ENCODE measurements at places on chromosomes 16 and 17.

DNA sequence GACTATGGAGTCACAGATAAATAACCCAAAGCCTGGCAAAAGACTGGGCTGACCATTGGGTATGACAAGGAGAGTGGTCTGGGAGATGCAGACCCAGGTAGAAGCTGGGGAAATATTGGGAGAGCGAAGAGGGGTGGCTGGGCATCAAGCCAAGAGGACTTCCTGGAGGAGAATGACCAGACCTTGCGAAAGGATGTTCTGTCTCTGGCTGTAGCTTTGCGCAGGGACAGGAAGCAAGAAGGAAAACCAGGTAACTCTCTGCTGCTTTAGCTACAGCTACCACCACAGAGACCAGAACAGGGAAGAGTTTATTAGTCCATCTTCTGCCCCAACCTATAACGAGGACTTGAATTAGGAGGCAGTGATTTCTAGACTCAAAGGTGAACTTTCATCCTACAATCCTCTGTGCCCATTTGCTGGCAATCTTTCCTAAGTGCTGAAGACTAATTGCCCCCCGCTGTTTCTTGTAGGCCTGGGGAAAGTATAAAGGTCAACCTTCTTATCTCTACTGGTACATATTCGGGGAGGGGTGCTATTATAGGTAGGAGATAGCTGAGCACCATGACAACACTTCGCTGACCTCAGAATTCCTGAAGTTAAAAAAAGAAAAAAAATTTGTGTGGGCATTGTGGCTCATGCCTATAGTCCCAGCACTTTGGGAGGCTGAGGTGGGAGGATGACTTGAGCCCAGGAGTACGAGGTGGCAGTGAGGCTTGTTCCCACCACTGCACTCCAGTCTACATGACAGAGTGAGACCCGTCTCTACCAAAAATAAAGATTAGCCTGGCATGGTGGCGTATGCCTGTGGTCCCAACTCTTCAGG lies 19.1 kb upstream of the KIFC3 start:
- no peak for DNase-seq

DNA sequence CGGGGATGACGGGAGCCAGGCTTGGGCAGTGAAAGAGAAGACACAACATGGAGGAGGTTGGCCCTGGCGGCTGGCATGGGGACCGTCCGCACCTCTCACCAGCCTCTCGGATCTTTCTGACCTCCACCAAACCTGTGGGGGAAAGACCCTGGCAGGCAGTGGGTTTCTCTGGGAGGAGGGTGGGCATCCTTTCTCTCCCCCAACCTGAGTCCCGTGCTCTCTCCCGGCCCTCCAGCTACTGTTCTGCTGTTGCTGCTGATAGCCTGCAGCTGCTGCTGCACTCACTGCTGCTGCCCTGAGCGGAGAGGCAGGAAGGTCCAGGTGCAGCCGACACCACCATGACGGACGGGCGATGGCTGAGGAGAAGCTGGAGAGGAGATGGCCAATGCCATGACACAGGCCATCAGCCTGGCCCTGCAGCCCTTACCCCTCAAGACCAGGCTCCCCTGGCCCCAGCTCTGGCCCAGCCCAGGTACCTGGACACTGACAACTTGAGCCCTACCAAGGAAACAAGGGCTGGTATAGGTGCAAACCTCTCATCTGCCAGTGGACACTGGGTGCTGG lies 7.4 kb downstream of the SMIM5 start:
- no peak for DNase-seq

GRCh38 chr17:9986754-9987382 lies 81.8 kb upstream of the RCVRN start:
- no peak for DNase-seq

DNA sequence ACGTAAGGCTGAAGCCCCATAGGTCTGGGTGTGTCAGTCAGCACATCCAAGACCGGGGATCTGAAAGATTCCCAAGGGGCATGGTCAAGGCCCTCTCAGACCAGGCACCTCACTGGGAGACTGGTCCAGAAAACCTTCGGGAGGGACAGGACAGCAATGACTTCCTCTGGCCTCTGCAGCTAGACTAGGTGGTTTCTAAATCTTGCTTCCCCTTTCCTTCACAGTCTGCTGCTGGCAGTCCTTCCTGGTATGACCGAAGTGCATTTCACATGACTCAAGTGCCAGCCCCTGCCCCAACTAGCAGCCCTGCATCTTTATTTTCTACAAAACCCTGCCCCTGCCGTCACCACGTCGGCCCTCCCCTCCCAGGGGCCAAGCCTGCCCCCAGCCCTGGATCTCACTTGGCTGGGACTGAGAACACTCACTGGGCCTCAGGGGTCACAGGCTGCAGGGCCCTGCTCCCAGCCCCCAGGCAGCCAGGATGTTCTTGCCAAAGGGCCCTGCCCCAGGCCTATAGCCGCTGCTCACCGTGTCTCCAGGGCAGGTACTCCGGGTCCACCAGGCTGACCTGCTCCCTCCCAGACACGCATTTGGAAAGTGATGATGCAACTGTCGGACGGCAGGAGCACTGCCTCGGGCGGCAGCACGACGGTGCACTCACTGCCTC lies 18.3 kb downstream of the POLR3K start:
- DNase-seq: no peak

GRCh38 chr16:13269905-13270528 lies 368.6 kb downstream of the SHISA9 start:
- DNase-seq: no peak

- no peak for DNase-seq
These were observed 41.5 kb downstream of the RPTOR start for GRCh38 chr17:80585890-80586845.

DNA sequence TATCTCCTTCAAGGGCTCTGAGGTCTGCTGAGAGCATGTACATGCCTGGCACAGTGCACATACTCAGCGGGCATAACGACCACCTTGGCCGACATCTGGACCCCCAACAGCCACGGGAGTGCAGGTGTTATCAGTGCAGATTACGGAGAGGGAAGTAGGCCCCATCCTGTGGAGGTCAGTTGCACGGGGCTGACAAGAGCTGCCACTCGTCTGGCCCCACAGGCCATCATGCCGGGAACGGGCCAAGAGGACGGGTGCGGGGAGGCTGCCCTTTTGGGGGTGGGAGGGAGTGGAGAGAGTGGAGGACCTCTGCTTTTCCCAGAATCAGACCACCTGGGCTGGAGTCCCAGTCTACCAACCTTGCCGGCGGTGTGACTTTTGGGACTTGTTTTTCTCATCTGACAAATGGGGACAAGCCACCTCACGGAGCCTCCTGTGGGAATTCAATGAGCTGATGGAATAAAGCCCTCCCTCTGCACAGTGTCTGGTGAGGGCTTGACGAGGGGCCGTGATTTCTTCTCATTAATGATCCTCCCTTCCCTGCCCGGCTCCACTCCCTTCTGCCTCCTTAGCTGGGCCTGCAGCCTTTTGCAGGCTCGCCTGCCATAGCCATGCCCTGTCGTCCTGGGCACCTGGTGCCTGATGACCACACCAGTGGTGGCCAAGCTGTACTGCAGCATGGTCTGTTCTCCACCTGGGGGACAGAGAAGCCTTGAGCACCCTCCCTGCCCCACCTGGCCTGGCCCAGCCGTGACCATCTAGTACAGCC lies 4.6 kb downstream of the PRSS33 start:
- DNase-seq: no peak

- no peak for DNase-seq
These were observed 9.9 kb downstream of the TMIGD1 start for GRCh38 chr17:30323895-30324319.

DNA sequence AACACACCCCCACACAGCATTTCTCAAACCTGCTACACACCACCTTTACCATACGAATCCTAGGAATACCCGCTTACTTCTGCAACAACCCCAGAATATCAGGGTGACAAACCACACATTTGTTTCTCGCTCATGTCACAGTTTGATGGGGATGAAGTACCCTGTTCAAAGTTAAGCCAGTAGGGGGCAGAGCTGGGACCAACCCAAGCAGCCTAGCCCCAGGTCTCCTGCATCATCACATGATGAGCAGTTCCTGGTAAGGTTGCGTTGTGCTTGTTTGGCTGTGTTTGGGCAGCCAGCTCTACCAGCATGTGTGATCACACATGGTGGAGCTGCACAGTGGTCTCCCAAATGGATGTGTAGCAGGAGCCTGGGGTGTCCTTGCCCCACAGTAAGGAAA lies 103.6 kb upstream of the C16orf82 start:
- DNase-seq: no peak

- DNase-seq: no peak
These were observed 404.0 kb downstream of the CDH11 start for GRCh38 chr16:64717871-64718270.

DNA sequence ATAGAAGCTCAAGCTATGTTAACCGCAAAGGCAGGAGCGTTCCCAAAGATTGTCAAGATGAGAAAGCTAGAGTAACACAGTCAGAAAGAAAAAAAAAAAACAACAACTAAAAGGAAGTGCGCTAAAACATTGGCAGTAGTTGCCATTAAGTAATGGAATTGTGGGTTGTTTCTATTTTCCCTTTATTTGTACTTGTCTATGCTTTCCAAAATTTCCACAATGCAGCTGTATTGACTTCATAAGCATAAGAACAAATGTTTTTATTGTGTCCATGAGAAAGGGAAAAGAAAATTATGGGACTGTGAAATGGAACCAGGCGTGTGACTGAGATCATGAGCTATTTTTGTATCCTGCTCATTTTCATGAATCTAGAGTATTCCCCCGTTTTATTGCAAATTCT lies 153.4 kb downstream of the TMEM114 start:
- no peak for DNase-seq

DNA sequence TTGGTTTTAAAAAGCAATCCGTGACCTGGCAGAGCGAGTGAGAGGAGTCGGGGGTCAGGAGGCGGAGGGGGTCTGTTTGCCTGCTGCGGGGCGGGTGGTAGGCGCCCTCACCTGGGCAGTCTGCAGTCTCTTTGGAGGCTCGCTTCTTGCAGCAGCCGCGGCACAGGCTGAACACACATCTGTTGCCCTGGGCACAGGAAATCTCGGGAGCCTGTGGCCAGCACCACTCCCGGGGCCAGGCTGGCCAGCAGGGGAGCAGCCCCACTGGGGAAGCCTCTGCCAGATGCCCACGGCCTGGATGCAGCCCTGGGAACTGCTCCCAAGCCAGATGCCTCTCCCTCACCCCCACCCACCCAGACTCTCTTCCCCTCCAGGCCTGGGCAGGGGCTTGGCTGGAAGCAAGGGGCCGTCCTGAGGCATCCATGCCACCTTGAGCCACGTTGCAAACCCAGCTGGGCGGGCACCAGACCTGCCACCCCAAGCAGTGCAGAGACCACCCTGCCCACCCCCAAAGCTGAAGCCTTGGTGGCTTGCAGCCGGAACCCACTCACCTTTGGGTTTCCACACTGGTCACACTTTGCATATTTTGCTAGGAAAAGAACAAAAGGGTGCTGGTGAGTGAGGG lies 6.6 kb downstream of the GPS1 start:
- no peak for DNase-seq

GRCh38 chr16:10981697-10982216 lies 37.4 kb downstream of the CLEC16A start:
- DNase-seq: no peak

DNA sequence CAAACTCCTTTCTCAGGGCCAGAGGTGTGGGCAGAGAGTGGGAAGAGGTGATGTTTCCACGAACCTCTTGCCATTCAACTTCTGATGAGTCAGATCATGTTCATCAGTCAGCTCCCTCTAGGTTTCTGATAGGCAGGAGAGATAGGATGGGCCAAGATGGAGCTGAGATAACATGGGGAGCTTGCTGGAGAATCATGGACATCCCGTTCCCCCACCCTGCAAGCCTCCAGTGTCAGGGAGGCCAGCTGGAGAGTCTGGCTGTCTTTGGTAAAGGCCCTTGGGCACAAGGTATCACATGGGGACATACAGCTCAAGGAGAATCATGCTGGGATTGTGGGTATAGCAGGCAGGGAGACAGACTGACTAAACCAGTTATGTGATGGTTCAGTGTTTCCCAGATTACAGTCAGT lies 136.0 kb upstream of the IRX3 start:
- DNase-seq: no peak

- DNase-seq: no peak
These were observed 19.6 kb upstream of the RIPOR1 start for GRCh38 chr16:67509016-67509415.
